GM12891 (cell line): ENCODE measurements at places on chromosomes 5 and 9.

- no peak for DNase-seq
Measured at GRCh38 chr5:23675456-23675855, 168.0 kb downstream of the PRDM9 start.

DNA sequence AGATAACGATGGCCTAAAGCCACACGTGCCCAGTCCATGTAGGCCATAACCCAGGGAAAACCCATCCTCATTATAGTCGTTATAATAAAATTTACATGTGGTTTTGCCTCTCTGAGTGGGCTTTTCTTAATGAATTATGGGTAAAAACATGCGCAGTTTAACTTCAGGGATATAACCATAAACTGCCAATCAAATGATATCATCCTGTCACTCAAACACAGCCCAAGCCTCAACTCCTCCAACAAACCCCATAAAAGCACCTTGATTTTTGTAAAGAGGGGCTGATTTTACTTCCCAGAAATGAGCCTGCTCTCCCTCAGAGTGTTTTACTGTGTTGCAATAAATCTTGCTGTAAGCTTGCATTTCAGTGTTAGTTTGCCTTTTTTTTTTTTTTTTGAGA lies 15.8 kb upstream of the SETX start:
- no peak for DNase-seq

- no peak for DNase-seq
Measured at GRCh38 chr5:167771571-167771970, 519.9 kb upstream of the WWC1 start.

- DNase-seq, result no peak
Measured at GRCh38 chr5:68449380-68449779, 233.8 kb downstream of the PIK3R1 start.

GRCh38 chr5:3599226-3600105 lies 3.8 kb downstream of the IRX1 start:
- DNase-seq, result no peak

GRCh38 chr5:163190784-163191183 lies 246.6 kb upstream of the CCNG1 start:
- DNase-seq, result no peak

- DNase-seq, result no peak
Measured at GRCh38 chr5:132661231-132662003, 3.4 kb downstream of the IL13 start.

DNA sequence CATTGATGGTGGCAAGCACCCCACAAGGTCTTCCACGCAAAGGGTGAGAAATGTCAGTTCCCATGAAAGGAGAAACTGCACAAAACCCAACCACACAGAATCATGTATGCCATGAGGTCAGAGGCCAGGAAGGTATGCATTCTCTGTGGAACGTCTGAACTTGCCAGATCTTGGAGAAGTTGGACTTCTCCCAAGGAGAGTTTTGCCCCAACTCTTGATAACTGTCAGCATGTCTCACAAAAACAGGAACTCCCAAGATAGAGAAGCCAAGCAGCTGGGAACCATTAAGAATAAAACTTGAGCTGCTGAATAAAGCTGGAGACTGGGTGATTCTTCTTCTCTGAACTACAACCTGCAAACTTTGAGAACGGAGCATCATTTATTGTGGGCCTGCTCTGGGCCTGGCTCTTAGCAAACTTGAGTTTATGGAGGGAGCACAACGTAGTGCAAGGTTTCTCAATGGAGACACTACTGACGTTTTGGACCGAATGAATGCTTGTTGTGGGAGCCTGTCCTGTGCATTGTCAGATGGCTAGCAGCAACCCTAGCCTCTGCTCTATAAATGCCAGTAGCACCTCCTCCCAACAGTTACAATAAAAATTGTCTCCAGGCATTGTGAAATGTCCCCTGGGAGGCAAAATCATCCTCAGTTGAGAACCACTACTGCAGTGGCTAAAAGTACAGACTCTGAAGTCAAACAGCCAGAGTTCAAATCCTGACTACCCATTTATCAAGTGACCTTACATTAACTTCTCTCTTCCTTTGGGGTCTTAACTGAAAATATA lies 193.5 kb downstream of the ACTL7B start:
- DNase-seq, result no peak

- no peak for DNase-seq
Measured at GRCh38 chr5:96509721-96510350, 76.8 kb upstream of the PCSK1 start.

GRCh38 chr5:51651889-51652288 lies 268.6 kb downstream of the ISL1 start:
- no peak for DNase-seq

DNA sequence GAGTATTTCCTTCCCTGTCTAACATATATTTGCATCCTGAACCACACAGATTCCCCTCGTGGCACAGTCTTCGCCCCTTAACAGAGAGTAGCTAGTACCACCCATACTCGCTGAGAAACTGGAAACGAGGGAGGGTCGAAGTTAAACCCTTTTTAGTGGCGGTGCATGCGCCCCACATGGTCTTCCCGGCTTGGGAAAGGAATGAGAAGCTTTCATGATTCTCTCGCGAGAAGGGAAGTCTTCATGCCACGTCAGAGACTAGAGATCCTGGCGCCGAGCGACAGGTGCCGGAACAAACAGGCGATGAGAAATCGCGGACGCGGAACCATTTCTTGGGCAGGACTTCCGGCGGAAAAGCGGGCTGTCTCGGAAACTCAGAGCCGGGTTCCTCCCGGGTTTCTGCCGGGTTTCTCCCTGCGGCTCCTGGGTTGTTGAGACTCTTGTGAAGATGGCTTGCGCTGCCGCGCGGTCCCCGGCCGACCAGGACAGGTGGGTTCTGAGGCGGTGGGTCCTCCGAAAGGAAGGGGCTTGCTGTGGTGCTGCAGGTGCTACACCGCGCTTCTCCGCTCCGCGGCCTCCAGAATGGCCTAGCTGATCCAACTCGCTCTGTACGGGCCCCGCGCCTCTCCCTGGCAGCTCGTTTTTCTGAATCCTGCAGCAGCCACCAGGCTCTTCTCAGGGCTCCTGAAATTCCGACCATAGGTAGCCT lies at the start of gene SRP19:
TSS of gene SRP19 (plus strand) at position 359 of the 709 bp plus-strand sequence. CDS start at position 449, 90 bp downstream.
- peak; percentile 81 for DNase-seq

GRCh38 chr5:150059623-150060022 lies 26.7 kb downstream of the CSF1R start:
- no peak for DNase-seq

DNA sequence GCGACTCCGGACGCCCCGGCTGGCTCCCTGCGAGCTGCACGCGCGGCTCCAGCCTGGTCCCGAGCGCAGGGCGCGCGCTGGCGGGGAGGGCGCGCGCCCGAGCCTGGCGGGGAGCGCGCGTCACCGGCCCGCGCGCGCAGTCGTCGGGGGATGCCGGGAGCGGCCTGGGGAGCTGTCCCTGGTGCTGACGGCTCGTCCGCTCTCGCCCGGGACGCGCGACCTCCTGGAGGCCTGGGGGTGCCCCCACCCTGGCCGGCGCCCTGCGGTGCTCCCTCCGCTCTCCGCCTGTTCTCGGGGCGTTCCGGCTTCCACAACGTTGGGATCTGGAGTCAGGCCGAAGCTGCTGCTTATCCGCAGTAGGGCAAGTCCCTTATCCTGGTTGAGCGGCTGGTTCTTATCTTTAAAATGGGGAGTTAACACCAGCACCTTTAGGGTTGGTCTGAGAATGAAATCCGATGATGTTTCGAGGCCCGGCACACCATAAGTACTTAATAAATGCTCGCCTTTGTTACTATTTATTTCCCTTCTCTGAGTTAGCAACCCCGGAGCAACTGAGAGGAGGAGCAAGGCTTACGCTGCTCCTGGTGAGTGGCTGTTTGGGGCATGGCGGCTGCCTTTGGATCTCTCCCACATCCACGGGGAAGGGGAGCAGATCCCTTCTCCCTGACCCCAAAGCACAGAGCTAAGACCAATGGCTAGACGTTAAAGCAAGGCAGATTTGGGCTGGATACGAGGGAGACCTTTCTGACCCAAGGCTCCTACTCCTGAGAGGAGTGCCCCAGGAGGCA lies at the start of gene FAM163B:
TSS of gene FAM163B (minus strand) at position 79 of the 788 bp plus-strand sequence. CDS start 29,166 bp downstream, outside the sequence.
- DNase-seq, result no peak

- DNase-seq, result peak; percentile 48
Measured at GRCh38 chr5:135376961-135377624, 21.9 kb downstream of the MACROH2A1 start.

DNA sequence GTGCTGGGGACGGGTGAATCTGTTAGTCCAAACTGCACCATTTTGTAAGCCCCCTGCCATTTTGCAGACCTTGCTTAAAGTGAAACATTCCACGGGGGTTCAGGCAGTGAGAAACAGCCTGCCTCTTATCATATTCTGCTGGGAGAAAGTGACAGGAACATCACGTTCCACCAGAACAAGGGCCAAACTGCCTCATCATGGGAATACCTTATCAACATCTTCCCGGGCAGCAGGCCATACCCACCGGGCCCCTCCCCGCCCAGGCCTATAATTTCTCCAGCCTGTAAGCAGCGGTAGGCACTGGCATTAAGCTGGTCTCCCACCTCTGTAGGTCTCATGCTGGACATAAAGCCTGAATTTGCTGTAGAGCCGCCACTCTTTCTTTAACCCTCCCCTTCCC lies 1.5 kb upstream of the CFAP77 start:
- no peak for DNase-seq

DNA sequence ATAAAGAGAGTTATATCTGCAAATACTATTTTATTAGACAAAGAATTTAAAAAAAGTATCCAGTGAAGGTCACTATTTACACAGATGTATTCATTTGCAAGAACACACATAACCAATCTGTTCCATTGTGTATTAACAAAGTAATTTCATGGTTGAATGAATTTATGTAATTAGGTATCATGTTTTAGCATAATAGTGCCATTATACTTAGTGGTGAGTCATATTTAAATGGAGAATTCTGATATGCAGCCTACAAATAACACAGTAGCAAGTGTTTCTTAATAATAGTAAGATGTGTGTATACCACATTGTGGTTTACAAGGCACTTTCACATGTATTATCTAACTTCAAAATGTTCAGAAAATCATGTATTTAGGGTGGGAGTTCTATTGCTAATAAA lies 1028.5 kb upstream of the ACO1 start:
- DNase-seq, result no peak

GRCh38 chr5:33934176-33934575 lies 2.0 kb upstream of the RXFP3 start:
- no peak for DNase-seq

DNA sequence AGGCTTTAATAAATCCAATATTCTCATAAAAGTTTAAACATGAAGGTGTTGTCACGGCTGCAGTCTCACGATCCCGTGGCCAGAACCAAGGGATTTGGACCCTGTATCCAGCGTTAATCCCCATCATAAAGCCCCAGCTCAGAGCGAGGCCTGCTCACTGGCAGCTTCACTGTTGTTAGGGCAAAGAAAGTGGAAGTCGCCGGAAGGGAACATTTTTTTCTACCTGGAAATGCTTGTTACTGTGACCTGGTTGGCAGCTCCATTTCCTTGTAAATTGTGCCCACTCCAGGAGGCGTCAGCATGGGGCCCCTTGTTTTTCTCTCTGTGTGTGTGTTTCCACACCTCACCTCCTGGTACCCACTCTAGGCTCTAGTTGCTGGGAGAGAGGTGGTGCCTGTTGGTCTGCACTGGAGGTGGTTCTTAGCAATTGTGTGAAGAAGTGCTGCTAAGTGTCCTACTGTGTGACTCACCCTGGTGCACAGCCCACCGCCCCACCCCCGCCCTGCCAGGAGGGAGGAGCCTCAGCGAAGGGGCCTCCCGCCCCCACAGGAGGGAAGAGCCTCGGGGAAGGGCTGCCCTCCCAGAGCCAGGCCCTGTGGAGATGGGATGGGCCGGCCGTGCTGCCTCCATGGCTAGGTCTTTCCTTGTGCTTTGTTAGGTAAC lies 105.1 kb downstream of the EHMT1 start:
- DNase-seq, result no peak

DNA sequence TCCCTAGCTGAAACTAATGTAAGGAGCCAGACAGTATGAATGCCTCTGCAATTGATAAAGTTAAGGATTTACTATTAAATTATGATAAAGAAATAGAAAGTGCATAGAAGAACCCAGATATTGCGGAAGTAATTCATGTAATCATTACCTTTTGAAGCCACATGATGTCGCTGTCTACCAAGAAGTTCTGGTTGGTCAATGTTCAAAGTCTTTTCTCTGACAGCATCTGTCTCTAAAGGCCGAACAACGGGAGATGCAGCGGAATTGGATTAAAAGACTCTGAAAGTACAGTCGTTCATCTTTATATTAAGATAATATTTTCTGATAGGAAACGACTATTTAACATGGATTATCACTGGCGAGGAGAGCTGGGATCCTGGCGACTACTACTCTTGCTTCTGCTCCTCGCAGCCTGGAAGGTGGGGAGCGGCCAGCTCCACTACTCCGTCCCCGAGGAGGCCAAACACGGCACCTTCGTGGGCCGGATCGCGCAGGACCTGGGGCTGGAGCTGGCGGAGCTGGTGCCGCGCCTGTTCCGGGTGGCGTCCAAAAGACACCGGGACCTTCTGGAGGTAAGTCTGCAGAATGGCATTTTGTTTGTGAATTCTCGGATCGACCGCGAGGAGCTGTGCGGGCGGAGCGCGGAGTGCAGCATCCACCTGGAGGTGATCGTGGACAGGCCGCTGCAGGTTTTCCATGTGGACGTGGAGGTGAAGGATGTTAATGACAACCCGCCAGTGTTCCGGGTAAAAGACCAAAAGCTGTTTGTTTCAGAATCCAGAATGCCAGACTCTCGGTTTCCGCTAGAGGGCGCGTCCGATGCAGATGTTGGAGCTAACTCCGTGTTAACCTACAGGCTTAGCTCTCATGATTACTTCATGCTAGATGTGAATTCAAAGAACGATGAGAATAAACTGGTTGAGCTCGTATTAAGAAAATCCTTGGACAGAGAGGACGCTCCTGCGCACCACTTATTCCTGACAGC lies at the start of gene PCDHA8:
TSS of gene PCDHA8 (plus strand) at position 210 of the 985 bp plus-strand sequence. CDS start at position 345, 135 bp downstream.
- DNase-seq, result no peak

DNA sequence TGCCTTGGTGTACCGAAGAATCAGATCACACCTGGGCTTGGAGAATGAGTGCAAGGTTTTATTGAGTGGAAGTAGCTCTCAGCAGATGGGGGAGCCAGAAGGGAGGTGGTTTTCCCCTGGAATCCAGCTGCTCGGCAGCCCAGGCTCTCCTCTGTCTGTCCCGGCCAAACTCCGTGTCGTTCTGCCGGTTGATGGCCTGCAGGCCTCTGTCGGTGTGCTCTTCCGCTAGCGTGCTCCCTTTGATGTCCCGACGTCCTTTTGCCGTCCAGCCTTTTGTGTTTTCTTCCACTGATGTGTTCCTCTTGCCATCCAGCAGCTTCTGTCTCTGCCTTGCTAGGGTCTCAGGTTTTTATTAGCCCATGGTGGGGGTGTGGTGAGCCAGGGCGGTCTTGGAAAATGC lies 28.0 kb upstream of the MIER3 start:
- DNase-seq, result no peak

- no peak for DNase-seq
Measured at GRCh38 chr9:95620314-95620713, 103.5 kb upstream of the PTCH1 start.
